ENCODE measurements at places on chromosomes 6 and 20.

DNA sequence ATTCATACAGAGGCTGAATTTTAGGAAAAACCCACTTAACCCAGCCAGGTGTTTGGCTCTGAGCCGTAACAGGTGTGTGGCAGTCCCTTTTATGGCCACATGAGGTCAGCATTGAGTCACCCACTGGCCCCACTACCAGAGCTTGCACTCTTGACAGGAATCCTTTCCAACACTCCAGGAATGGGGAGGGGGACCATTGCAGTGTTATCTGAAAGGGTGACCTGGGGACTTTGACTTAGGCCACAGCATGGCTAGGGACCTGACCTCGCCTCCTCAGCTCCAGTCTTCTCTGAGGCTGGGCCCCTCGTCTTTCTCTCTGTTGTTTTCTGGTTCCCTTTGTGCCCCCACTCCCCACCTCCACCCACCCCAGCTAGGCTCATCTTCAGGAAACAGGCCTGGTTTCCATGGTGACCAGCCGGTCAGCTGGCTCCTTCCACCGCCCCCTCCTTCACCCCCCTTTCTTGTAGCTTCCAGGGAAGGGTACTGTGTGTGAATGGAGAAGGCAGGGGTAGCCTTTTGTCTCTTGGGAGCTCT, 2.1 kb upstream of the TMEM151B start:
- peak; percentile 75 for DNase-seq

DNA sequence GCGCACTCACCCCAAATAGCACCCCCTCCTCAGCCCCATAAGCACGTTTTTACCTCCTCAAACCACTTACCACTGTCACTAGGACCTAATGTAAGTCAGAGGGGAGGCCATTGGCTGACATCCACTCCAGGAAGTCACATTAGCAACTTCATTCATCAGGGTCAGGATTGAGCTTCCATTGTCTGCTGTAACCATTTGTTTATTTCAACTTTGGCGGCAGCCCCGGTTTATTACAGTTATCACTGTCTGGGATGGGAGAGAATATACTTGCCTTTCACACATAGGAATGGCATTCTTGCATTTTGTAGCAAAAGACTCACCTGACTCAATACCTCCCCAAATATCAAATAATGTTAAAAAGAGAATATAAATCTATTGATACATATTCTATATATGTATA, 38.3 kb downstream of the MAFB start:
- DNase-seq, result no peak

GRCh38 chr20:34542439-34542838, 16.1 kb upstream of the MAP1LC3A start:
- DNase-seq, result no peak

DNA sequence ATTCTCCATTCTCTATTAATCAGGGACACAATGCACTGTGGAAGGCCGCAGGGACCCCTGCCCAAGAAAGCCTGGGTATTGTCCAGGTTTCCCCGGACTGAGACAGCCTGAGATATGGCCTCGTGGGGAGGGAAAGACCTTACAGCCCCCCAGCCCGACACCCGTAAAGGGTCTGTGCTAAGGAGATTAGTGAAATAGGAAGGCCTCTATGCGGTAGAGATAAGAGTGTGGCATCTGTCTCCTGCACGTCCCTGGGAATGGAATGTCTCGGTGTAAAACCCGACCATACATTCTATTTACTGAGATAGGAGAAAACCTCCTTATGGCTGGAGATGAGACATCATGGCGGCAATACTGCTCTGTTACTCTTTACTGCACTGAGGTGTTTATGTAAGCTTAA, 15.7 kb upstream of the EIF2S2 start:
- no peak for DNase-seq

GRCh38 chr6:21595285-21596144, 2.0 kb downstream of the SOX4 start:
- peak; percentile 72 for DNase-seq

GRCh38 chr20:4607287-4607713, 114.4 kb upstream of the PRND start:
- peak; percentile 67 for DNase-seq

GRCh38 chr6:14333556-14334305, 216.2 kb downstream of the CD83 start:
- no peak for DNase-seq

- DNase-seq, result no peak
Observed at GRCh38 chr20:50277064-50277415, 86.4 kb downstream of the CEBPB start.

DNA sequence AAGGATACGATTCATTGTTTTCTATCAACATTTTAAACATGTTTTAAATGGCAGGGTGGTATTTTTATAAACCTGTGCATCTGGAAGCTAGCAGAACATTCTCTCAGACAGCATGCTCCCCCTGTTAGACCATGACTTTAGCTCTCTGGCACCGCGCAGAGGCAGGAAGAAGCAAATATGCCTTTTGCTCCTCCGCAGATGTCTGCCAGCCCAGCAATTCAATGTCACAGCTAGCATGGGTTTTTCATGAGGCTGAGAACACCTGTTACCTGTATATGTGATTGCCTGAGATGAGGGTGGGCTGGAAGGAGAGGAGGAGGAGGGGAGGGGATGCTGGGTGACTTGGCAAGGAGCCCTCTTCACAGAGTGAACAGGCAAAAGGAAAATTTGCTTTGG, 6.7 kb downstream of the MTCH1 start:
- no peak for DNase-seq

- no peak for DNase-seq
Observed at GRCh38 chr6:20211037-20211940, 980 bp downstream of the MBOAT1 start.

GRCh38 chr6:116369964-116370759, 585 bp upstream of the DSE start:
- no peak for DNase-seq

GRCh38 chr20:63014287-63014686, 7.5 kb upstream of the BHLHE23 start:
- DNase-seq, result no peak

DNA sequence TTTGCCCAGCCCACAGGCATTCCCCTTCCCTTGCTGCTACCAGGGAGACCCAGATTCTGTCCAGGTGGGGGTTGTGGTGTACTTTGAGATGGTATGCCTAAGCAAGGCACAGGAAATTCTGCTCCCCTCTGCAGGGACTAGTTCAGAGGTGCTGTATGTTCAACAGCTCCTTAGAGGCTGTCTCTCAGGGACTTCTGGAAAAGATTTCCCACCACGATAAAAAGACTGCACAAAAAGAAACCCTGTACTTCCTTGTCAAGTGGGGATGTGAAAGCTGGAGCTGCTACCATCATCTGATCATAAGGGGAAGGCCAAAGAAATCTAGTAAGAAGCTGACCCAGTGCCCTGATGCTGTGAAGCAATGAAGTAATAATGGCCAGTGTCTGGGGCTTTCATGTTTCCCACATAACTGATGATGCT, 51.5 kb upstream of the SMIM29 start:
- DNase-seq, result no peak

DNA sequence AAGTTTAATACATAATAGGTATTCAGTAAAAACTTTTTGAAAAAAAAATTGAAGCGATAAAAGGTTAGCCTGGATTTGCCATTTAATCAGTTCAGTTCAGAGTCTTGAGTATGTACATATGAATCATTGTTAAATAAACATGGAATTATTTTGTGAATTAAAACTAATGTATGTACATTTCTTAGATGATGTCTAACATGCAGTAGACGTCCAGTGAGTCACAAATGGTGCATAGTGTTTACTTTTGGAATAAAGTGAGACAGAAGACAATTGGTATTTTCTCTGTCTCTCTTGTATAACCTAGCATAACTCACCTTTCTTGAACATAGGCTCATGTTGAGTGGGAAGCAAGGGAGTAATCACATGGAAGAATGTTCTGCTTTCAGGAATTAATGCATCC, 83.5 kb downstream of the EYS start:
- no peak for DNase-seq

GRCh38 chr6:135182071-135183001, 1.2 kb downstream of the MYB start:
- no peak for DNase-seq

GRCh38 chr6:148857798-148858390, 111.1 kb downstream of the UST start:
- no peak for DNase-seq

GRCh38 chr20:2421247-2421646, 40.5 kb downstream of the TGM6 start:
- DNase-seq, result no peak

DNA sequence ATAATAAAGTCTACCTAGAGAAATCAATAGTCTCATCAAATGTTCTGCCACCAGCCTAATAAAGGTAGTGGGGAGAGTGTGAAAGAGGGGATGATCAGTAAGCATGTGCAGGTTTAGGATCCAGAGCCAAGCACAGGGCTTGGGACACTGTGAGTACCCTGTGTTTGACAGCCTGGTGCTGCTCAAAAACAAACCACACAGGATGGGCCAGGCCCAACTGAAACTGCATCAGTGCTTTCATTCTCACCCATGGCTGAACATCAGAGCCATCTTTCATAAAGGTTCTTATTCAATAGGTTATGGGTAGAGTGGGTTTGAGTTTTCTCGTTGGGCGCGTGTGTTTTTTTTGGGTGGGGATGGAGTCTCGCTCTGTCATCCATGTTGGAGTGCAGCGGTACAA, 87.3 kb upstream of the NHSL1 start:
- DNase-seq, result no peak

DNA sequence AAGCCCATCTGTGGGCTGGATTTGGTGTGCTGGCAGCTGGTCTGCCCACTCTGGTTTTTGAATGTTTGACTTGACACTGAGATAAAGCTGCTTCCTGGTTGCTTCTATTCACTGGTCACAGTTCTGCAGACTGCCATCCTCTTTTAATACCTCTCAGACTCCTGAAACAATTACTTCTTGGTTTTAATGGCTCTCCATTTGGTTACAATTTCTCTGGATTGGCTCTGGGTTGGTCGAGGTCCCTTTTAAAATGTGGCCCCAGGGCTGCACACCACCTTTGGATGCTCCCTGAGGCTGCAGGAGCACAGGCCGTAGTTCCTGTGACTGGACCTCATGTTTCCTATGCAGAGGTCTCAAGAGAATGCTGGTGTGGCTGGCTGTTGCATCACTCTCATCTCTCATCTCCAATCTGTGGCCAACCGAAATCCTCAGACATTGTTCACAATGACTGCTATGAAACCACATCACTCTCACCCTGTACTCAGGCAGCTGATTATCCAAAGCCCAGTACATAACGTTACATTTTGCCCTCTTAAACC, 98.5 kb downstream of the INSM1 start:
- DNase-seq, result no peak

- DNase-seq, result peak; percentile 81
Observed at GRCh38 chr6:14804785-14805210, 441.1 kb upstream of the JARID2 start.

DNA sequence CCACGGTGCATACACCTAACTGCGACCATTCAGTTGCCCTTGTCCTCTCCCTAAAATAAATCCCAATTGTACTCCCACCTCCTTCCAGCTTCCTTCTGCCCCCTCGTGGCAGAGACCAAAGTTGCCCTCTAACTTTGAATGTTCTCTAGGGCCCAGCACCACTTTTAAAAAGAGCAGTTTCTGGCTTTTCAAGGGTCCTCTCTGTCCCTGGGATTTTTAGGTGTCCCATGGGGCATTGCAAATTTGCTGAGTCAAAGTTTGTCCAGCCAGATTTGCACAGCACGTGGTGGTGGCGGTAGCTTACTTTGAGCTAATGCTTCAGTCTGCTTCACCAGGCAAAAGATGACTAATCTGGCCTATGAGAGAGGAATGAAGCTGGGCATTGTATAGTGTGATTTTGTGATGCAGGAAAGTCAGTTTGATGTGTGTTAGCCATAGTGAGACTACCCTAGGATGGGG, 100.2 kb downstream of the PERP start:
- no peak for DNase-seq

DNA sequence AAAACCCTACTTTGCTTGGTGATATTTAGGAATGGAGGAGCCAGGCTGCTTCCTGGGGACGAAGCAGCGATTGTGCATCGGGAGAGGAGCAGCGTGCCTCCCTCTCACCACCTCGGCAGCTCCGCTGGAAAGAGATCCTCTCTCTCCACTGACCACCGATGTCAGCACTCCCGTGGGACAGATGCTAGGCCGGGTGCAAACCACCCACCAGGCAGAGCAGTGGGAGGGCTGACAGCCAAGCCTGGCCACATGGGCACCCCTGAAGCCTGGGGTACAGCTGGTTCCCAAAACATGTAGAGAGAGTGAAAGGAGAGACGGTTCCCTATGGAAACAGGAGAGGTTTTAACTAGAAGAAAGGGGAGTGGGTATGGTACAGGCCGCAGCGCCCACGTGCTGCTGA, 220.0 kb downstream of the ANKRD60 start:
- DNase-seq, result peak; percentile 21

DNA sequence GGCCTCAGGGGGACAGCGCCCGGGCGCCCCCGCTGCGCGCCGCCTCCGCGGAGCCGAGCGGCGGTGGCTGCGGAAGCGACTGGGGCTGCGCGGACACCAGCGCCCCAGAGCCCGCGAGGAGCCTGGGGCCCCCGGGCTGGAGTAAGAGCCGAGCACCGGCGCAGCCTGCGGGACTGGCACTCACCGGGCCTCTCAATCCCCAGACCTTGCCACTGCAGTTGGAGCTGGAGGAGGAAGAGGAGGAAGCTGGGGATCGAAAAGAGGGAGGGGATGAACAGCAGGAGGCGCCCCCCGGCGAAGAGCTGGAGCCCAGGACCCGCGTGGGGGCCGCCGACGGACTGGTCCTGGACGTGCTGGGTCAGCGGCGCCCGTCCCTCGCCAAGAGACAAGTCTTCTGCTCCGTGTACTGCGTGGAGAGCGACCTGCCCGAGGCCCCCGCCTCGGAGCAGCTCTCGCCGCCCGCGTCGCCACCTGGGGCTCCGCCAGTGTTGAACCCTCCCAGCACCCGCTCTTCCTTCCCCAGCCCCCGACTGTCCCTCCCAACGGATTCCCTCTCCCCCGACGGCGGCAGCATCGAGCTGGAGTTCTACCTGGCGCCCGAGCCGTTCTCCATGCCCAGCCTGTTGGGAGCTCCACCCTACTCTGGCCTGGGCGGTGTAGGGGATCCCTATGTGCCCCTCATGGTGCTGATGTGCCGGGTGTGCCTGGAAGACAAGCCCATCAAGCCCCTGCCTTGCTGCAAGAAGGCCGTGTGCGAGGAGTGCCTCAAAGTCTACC, 590 bp downstream of the RNF217 start:
- peak; percentile 74 for DNase-seq

- DNase-seq, result peak; percentile 51
Observed at GRCh38 chr6:106253172-106253571, 72.4 kb downstream of the ATG5 start.

- peak; percentile 85 for DNase-seq
Observed at GRCh38 chr6:83511901-83512681, at the start of gene PRSS35. Gene PRSS35, plus strand, starts transcription at chr6:83512534. Its CDS starts 10,908 bp downstream, at chr6:83523442.

DNA sequence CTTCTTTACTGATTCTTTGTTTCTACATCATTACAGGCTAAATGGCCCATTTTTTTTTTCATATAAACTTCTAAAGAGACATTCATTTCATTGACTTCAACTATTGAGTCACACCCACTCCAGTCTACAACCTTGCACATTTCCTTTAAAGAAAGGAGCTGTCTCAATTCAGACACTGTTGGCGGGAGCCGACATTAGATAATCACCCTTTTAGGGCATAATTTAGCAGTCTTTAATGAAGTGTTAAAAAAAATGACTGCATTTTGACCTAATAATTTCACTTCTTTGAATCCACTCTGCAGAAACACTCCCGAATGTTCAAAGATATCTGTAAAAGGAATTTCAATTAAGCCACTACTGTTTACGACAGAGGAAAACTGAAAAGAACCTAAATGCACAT, 1.5 kb downstream of the EPM2A start:
- DNase-seq, result no peak

All from right forelimb (tissue), 1 donor.